ENCODE measurements at places on chromosomes 5 and 9.

GRCh38 chr5:85472749-85473148 lies 1088.1 kb upstream of the EDIL3 start:
- no peak for DNase-seq

GRCh38 chr5:34914671-34915138 lies 599 bp downstream of the RAD1 start:
- DNase-seq = no peak

GRCh38 chr5:146788898-146789297 lies 89.7 kb downstream of the PPP2R2B start:
- DNase-seq = no peak

GRCh38 chr5:170397059-170397458 lies 7.9 kb upstream of the KCNMB1 start:
- no peak for DNase-seq

DNA sequence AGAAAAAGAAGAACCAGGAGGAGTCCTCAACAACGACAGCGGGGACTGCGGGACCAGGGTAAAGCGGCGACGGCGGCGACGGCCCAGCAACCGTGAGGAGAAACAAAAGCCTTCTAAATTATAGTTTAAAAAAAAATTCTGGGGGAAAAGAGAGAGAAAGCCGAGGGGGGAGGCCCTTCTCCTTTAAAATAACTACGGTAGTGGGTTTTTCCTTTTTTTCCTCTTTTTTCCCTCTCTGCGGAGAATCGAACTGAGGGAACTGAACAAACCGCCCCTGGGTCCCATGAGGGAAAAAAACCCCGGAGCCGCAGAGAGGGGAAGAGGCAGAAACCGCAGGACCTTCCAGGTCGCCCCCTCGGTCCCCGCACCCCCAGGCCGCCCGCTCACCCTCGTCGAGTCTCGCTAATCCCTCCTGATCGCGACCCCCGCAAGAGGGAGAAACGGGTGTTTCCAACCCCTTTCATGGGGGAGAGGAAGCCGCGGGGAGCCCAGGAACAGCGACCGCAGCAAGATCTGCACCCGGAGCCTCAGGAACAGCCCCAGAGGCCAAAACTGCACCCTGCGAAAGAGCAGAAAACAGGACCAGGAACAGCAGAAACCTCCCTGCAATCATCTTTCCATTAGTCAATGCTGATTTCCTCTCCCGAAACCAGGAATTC lies 453 bp downstream of the CPEB4 start:
- no peak for DNase-seq

DNA sequence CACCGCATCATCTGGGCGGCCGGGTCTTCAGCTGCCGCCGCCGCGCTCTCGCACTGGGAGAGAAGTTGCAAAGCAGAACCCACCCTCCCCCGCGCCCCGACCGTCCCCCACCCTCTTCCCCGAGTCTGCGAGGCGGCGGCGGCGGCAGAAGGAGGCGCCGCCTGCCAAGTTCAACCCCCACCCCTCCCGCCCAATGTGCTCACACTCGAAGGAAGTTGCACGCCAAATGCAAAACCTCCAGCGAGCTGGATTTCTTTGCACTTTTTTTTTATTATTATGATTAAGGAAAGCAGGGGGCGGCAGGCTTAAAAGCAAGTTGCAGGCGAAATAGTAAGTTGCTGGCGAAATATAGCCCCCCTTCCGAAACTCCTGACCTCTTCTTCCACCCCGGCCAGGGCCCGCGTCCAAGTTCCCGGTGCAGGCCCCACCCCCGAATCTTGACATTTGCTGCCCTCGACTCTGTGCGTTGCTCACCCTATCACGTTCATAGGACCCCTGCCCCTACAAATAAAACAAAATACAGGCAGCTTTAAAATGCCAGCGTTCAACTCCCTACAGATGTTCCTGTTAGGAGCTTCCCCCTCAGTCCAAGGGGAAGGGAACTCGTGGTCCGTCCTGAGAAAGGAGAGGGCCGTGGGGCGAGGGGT lies 1.1 kb upstream of the NR3C1 start:
- DNase-seq = peak; percentile 50

Data from esophagus squamous epithelium (tissue), 5 donors.